Neural progenitor cell (in vitro differentiated cells): ENCODE measurements at places on chromosomes 11 and 22.

DNA sequence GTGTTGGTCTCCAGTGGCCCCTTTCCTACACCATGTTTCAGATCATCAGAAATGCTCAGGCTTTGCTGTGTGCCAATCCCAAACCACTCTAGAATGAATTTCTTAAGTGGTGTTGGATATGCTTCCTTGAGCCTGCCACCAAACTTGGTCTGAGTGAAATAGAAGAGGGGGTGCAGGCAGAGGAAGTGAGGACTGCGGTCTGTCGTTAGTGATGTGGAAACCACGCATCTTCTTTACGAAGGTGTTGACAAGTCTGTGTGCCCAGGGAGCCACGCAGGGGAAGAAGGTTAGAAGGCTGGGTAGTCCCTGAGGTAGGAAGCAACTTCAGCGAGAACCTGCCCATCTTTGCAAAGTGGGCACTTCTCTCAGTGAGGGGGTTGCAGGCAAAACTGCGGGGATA lies 187.4 kb upstream of the NAV2 start:
- no peak for DNase-seq

DNA sequence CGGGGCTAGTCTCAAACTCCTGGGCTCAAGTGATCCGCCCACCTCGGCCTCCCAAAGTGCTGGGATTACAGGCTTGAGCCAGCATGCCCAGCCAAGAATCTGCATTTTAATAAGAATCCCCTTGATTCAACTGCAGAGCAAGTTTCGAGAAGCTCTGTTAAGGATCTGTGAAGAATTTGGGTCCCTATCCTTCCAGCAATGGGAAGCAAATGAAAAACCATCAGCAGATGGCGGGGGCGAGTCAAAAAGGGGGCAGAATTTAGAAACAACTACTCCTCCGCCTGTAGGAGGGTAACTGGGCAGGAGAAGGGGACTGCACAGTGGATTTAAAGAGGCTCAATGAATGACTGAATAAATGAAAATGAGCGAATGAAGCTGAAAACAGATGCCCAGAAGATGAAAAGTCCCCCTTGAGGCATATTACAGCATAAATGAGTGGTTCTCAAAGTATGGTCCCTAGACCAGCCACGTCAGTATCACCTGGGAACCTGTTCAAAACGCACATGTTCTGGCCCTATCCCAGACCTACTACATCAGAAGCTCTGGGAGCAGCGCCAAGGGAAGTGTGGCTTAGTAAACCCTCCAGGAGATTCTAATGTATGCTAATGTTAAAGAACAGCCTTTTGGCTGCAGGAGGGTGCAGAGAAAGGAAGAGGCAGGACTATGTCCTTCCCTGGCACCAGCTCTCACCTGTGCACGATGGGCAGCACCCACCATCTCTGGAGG lies 15.0 kb downstream of the VWCE start:
- DNase-seq: no peak

DNA sequence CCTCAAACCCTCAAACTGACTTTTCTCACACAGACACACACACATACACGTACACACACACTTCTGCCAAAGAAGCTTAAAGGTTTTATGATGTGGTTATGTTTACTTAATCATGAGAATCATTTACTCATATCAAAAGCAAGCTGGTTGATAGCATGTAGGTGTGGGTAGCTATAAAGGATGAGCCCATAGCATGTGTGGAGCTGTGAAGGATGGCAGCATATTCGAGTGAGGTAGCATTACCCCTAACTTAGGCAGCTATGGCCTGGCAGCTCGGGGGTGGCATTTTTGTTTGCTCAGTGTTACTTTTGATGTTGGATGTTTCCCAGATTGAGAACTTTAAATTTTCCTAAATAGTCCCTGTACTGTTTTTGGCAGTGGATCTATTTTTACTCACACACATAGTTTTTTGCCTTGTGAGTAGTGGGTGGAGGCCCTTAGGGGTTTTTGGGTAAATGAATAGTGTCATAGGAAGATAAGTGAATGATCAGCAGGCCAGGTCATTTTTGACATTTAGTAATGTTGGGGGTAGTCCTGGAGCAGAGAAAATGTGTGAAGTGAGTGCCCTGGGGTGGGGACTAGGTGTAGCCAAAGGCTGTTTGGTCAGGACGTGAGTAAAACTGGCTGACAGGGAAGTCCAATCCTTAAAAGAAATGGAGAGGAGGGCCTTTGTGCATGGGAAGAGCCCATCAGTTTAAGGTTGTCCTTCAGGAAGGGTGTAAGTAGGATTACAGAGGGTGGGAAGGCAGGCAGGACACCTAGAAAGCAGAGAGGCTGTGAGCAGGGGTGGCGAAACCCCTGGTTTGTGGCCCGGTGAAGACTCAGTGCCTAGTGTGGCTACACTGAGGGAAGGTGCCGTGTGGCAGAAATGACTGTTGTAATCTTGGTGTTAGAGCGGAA lies 7.1 kb downstream of the YWHAH start:
- no peak for DNase-seq

- no peak for DNase-seq
These were observed 37.0 kb upstream of the TIMP3 start for GRCh38 chr22:32764330-32765131.

DNA sequence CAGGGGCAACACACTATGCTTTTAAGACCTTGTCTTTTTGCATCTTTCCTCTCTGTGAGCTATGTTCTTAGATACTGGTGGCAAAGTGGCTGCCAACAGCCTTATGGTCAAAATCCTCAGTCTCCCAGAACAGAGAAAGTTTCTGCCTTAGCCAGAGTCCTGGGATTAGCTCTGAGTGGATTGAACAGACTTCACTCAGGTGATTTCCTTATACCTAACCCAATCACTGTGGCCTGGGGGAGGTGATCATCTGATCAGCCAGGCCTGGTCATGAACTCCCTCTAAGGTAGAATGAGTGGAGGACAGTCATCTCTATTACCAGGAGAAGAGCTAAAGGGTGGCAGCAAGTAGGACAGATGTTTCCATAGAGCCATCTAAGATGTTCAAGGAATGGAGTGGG lies 218.5 kb upstream of the E2F8 start:
- DNase-seq: no peak

DNA sequence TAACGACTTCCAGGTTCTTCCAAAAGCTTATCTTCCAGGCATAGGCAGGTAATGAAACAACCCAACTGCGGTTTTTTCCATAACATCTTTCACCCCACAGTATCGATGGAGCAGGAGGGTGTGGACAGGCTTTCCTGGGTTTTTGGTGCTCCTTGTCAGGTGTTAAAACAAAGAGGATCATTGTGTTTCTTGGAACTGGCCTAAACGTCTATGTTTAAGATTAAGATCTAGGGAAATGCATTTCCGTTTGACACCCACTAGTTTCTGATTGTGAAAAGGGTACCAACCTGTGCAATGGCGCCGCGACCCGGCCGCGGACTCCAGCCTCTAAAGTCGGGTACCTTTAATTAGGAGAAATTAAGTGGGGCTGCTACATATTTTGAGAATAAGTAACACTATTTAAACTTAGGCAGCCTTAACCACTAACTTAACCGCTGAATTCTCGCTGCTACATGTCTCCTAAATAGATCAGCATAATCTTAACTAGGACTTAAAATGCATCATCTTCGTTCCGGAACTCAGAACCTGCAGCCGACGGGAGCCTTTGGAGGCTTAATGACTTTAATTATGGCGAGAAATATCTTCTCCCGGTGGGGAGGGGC lies 31.5 kb downstream of the C22orf31 start:
- DNase-seq: no peak
